ENCODE measurements at places on chromosomes 5 and 9.

DNA sequence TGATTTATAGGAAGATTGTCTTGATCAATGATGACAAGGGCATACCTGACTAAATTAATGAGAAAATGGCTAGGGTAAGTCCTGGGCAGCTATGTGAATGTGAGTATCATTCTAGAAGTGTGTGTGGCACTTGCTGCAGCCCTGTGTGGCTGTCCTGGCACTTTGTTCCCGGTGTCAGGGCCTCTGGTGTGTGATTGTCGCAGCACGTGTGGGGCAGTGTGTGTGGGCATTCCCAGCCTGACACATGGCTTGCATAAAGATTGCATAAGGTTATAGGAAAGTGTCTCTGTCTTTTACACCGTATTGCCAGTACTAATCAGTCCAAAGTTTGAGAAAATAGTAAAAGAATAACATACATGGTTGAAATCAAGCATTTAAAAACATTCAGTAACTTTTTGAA, 74.4 kb downstream of the TRIO start:
- no peak for DNase-seq

DNA sequence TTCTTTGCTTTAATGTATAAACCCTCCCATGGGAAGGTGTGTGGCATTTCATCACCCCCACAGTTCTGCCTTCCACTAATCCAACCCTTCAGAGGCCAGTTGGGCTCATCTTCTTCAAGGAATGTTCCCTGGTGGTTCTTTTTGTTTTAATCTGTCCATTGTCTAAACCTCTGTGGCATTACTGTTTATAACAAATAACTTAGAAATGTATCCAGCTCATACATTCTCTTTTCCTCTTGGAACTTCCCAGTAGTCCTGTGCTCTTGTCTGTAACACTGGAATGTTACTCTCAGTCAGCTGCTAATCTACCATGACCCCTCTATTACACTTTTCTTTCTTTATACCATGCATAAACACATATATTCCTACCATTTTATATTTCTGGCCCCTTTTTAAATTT, 213.5 kb upstream of the TARS1 start:
- DNase-seq, result no peak

DNA sequence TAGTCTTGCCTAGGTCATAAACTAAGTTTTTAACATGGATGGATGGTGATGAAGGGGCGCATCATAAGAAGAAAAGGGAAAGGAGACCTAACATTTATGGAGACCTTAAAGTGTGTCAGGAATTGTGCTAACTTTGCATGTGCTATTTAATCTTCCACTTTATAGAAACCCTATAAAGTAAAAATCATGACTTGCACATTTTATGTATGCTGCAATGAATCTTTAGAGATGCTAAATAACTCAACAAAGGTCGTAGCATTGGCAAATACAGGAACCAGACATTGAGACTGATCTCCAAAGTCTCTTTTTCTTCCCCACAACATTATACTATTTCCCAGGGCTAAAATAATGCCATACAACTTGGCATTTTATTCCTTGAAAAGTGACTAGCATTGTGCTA, 214.6 kb downstream of the SGCD start:
- DNase-seq, result no peak

GRCh38 chr9:70475211-70475610, 60.8 kb upstream of the KLF9 start:
- DNase-seq, result no peak

DNA sequence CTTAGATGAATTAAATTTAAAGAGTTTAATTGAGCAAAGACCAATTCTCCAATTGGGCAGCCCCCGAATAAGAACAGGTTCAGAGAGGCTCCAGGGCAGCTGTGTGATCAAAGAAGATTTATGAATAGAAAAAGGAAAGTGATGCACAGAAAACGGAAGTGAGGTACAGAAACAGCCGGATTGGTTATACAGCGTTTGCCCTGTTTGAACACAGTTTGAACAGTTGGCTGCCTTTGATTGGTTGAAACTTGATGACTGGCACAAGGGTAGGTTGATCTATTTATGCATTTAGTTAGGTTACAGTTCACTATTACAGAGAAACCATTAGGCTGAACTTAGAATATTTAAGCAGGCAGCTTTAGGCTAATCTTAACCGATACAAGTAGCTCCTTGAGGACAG, 29.5 kb downstream of the NIM1K start:
- no peak for DNase-seq

GRCh38 chr5:135233477-135233876, 165.6 kb downstream of the MACROH2A1 start:
- no peak for DNase-seq

DNA sequence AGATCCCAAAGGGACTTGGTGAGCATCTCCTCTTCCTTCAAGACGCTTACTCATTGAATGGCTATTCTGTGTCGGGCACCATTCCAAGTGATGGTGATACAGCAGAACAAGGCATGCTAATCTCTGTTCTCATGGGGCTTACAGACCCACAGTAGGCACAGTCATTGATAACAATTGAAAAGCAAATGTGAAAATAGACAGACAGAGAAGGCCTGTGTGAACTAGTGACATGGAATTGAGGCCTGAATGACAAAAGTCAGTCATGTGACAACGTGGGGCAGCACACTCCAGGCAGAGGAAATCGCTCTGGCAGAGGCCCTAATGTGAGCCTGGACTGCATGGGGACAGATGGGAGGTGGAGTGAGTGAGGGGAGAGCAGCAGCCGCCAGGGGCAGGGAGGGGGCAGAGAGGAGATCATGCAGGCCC, 70.7 kb upstream of the CPLX2 start:
- no peak for DNase-seq

DNA sequence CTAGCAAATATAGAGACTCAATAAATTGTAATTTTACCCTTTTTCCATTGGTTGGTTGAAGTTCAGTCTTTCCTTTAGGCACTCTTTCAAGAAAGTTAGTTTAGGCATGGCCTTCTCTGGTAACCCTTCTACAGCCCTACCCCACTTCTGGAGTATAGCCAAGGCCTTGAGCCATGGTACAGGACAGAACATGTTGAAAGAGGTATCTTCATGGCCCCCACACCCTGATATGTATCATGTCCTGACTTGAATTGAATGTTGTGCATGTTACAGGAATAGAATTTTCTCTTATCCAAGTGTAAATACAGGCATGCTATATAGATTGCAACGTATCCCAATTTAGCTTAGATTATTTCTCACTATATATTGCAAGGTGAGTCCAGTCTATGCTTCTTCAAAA, 175.6 kb downstream of the CD180 start:
- DNase-seq, result no peak

- no peak for DNase-seq
Observed at GRCh38 chr5:54083851-54084250, 226.5 kb downstream of the ARL15 start.

DNA sequence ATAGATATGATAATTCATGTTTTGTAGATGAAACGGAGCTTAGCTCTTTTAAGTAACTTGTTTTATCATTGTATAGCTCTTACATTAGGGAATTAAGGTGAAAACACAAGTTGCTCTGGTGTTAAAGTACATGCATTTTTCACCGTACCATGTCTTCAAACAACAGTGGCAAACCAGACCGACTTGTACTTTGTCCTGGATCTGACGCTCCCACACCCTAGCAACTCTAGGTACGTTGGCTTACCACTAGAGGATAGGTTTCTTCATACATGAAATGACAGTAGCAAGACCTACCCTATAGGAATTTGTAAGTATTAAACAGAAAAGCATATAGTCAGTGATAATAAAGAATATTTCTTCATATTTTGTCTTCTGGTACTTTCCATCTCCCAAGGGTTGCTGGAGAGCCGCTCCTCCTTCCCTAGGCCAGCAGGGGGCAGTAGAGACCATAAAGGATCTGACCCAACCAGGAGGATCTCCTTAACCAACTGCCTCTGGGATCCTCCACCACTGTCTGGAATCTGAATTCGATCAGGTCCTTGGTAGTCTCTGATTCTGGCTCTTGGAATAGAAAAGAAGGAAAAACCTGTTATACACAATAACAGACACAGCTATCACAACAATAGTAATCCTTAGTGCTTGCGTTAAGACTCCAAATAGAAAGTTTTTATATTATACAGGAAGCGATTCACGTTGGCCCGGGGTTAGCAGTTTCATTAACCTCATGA, 136.7 kb downstream of the CAVIN4 start:
- DNase-seq, result no peak

- no peak for DNase-seq
Observed at GRCh38 chr5:73918791-73919221, 292.8 kb downstream of the ARHGEF28 start.

DNA sequence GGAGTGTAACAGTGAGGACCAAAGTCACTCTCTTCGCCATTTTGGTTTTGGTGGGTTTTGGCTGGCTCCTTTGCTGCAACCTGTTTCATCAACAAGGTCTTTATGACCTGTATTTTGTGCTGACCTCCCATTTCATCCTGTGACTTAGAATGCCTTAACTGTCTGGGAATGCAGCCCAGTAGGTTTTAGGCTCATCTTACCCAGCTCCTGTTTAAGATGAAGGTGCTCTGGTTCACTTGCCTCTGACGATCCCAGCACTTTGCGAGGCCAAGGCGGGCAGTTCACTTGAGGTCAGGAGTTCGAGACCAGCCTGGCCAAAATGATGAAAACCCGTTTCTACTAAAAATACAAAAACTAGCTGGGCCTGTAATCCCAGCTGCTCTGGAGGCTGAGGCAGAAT, 1.8 kb upstream of the CKS2 start:
- no peak for DNase-seq

DNA sequence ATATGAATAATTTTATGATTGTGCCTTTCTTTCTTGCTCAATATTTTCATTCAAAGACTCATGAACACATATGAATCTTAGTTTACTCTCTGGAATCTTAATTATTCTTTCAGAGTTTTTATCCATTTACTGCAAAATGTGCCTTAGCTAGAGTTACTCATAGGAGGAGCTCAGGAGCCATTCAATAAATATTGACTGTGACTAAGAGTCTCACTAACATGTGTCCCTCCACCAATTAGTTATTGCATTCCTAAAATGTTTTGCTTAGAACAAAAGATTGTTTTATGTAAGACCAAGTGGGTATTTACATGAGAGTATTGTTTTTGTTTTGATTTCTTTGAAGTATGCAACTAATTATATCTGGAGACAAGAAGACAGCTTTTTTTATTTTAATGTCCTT, 218.4 kb upstream of the MAST4 start:
- DNase-seq, result no peak

- DNase-seq, result no peak
Observed at GRCh38 chr9:98479967-98480847, 224.8 kb upstream of the TBC1D2 start.

DNA sequence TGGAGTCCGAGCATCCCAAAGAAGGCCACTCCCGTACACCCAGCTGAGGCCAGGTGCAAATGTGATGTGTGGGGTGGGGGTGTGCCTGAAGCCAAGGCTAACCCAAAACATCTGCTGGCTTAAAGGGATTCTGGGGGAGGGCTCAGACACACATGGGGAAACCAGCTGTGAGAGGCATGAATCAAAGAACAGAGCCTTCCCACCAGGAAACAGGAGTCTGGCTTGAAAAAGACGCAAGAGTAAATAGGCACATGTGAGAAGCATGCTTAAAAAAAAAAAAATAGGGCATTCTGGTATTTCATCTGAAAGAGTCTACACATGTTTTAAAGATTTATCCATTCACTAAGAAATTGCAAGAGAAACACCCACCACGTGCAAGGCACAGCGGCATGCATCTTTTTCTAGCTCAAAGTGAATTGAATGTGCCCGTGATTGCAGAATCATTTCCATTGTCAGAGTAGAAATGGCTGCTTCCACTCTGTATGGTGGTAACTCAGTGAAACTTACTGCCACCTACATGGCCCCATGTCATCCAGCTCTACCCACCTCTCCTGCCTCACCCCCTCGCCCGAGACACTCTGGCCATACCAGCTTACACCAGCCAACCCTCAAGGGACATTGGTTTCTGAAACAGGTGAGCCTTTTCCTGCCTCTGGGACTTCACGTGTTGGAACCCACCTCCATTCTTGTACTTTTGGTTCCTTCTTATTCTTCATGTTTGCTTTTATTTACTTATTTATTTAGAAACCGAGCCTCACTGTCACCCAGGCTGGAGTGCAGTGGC, 71.5 kb downstream of the SEMA5A start:
- no peak for DNase-seq

DNA sequence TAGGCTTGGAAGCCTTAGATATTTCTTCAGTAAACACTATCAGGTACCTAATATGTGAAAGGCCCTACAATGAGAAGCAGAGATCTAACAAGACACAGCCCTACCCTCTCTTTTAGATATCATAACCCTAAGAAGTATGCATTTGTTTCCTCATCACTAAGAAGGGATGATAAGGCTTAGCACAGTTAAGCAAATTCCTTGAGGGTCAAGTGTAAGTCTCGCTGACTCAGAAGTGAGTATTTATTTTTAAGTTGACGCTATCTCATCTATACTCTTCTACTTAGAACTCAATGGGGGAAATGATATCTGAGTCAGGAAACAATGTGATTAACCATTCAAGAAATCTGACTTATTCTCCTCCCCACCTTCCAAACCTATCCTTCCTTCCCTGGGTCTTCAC, 149.7 kb downstream of the ESM1 start:
- no peak for DNase-seq

DNA sequence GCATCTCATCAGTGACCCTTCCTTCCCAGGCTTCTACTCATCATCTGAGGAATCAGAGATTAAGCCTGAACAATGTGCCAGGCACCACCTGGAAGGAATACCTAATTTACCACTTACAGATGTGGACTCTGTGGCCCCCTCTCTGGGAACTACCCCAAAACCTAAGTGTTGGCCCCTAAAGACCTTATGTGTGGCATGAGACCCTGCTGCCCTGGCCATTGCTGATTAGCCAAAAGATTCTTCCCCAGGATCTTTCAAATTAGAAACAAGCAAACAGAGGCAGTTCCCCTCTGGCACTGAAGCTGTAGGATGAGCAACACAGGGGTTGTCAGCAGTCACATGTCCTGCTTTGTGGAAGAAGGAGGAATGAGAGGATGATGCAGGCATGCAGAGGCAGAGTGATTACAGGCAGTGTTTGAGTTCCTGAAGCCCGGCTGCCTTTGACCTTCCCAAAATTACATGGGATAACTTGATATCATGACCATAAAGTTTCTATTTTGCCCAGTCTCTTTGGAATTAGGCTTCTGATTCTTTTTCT, 10.6 kb downstream of the SPINK4 start:
- no peak for DNase-seq

DNA sequence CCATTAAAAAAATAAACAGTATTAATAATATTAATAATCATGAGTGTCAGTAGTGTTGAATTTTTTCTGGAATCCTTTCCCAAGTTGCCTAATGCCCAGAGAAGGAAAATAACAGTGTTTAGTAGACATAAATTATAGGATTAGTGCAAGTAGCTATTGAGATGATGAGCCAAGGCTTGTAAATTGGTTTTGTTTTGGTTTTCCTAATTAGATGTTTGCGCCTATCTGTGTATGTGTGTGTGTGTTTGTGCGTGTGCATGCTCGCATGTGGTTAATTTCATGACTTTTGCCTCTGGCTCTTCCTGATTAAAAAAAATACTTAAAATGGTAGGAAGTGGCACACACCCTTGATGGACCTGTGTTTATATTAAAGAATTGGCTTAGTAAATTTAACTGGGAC, 55.4 kb downstream of the FXN start:
- DNase-seq, result no peak

- DNase-seq, result no peak
Observed at GRCh38 chr5:116032991-116033390, 719 bp downstream of the ARL14EPL start.

All from stimulated activated CD4-positive, alpha-beta T cell treated with anti-CD3 and anti-CD28 coated beads, TNF-alpha, amount 100 ng/mL, for 4 hours (primary cell).